Pancreas (tissue), 10 donors: ENCODE measurements at places on chromosomes 5 and 9. TPM values are rescaled to one million over a fixed set of nuclear protein-coding genes. Genes with fewer than 3 reads are reported as not detected.

SET gene
- total RNA-seq, result 162 TPM

GRCh38 chr5:176529741-176530141 is 7.5 kb downstream of the RNF44 start:
- peak; percentile 75 for DNase-seq

TMEM267 gene
- 7.0 TPM for total RNA-seq

GRCh38 chr9:105046907-105047741 is 119.2 kb upstream of the ABCA1 start:
- no peak for DNase-seq

SPATA31C1 gene
- not detected for total RNA-seq

BTNL8 gene
- not detected for total RNA-seq
